NCI-H1930 (cell line): ENCODE measurements at places on chromosomes 3 and 15.

- DNase-seq: no peak
Observed at GRCh38 chr3:62149962-62150361, 223.4 kb downstream of the FEZF2 start.

DNA sequence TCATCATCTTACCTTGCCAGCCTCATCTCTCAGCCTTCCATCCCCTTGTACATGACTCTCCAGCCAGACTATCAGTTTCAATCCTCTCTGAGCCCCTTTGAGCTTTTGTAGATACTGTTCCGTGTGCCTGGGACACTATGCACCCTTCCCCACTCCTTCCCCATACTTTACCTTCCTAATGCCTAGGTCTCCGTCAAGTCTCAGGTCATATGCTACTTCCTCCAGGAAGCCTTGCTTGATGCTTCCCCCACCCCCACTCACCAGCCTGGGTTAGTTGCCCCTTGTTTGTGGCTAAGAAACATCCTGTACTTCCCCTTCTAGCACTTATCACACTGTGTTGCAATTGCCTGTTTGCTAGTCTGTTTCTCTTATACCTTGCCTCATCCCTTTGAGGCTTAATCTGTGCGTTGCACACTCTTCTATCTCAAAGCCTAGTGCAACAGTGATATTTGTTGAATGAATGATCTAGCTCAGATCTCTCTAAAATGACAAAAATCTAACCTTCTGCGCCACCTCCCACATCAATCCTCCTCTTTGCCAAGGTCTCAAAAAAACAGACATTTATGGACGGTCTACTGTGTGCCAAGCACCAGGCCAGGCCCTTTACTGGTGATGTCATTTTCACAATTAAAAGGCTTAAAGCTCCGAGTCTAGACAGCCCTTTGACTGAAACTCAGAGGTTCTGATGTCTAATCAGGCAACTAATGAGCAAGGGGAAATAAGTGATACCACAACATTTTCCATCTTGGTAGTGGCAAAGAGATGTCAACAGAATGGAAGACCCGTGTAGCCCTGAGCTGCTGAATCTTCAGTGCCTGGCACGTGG lies 6.5 kb upstream of the USP3 start:
- no peak for DNase-seq

- no peak for DNase-seq
Observed at GRCh38 chr3:135987661-135988060, 22.1 kb downstream of the PPP2R3A start.

DNA sequence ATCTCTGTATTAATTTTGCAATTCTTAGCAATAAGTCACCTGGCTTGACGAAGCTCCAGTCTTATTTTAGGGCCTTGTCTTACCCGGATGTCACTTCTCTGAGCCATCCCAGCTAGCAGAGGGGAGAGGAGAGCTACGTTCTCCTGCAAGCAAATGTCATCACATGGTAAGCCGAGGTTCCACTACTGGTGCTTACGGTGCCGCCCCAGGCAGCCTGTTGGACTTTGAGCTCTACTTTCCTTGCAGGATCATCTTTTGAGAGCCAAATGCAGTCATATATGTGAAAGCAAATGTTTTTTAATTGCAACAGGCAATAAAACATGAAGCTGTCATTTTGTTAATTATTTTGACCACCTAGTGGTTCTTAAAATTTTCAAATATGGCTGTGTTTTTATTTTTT lies 140.9 kb downstream of the FAM43A start:
- no peak for DNase-seq

- no peak for DNase-seq
Observed at GRCh38 chr3:46926871-46927717, 49.5 kb downstream of the CCDC12 start.
